NCI-H1105 (cell line): ENCODE measurements at places on chromosomes 11 and 22.
A peak's percentile ranks its signal among the peaks of the same experiment; 100 is the strongest.

- no peak for DNase-seq
Measured at GRCh38 chr22:21726650-21727049, 8.9 kb downstream of the YPEL1 start.

GRCh38 chr22:20428496-20429253 is 8.9 kb downstream of the SCARF2 start:
- DNase-seq = no peak

DNA sequence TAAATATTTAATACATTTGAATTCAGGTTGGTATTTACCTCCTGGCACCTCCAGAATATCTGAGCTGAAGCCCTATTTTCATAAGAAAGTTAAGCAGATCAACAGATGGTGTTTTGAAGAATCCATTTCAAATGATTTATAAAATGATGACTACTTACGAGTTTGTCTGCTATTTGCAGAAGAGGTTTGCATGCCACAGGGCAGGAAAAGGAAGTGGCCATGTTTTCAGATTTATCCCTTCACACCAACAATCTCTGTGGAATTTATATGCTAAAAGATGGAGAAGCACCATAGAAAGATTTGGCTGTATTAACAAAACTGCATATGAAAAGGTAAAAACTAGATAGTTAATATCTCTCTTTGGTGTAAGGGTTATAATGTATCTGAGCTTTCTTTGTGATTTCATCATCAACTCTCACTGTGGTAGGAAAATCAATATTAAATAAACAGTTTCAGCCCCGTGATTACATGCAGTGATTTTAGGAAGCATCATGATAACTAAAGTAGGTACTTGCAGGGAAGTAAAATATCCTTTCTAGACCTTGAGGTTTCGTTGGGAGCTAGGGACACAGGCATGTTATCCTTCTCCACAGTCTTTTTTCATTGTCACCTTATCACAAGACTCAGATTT is 2.6 kb downstream of the BMAL1 start:
- no peak for DNase-seq

GRCh38 chr11:35419830-35420333 is 524 bp upstream of the SLC1A2 start:
- DNase-seq = no peak

- no peak for DNase-seq
Measured at GRCh38 chr11:42329929-42330565, 870.6 kb upstream of the LRRC4C start.

DNA sequence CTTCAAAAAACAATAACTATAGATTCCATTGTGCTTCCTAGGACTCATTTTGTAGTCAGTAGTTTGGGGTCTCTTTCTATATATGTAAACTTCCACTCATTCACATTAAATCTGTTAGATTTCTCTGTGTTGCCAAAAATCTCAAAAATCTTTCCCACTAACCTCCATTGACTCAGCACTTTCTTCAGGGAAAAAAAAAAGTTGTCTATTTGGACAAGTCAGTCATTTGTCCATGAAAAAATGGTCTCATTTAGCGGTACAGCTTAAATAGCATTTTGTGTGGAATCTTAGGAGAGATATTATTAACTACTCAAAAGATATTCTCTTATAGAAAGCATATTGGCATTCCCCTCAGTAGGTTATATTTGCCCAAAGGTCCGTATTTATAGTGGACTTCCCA is 81.9 kb downstream of the PPP2R1B start:
- DNase-seq = no peak

- DNase-seq = no peak
Measured at GRCh38 chr11:2863276-2863618, 22.3 kb downstream of the CDKN1C start.

DNA sequence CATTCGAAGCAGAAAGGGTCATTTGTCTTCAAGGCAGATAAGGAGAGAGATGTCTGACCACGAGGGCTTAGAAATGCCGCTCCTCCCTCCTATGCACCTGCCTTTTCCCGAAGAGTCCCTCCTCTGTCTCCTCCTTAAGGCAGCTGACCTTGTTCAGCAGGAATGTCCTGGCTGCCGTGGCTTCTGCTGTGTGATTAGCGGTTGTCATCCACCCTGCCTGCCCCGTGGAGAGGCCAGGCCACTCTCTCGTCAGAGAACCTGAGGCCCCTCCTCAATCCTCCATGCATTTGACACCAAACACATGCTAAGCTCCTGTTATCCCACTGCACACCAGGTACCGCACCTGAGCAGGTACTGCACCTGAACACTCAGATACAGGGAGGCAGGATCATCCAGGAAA is 834.6 kb downstream of the TBC1D22A start:
- DNase-seq = no peak

DNA sequence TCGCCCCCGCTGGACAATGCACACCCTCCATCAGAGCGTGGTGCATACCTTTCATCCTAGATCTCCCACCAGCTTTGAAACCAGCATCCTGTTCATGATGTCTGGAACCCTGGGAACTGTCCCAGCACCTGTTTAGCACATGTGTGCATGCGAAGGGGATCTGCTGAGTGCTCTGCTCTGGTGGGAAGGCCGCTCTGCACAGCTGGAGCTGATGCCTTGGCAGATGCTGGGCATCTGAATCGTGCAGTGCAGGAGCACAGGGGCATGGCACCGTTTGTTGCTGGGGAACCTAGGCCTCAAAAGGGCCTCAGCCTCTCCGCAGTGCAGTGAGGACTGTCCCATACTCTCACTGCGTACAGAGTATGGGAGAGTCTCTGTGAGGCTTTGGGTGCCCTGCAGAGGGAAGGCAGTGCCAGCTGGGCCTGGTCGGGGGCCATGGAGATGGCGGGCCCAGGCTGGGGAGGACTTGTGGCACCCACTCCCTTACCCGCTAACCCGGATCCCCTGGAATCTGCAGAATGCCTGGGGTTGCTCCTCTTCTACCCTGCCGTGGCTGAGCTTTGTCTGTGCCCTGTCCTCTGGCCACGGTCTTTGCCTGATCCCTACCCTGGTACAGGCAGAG is 72.9 kb upstream of the ATXN10 start:
- DNase-seq = no peak

DNA sequence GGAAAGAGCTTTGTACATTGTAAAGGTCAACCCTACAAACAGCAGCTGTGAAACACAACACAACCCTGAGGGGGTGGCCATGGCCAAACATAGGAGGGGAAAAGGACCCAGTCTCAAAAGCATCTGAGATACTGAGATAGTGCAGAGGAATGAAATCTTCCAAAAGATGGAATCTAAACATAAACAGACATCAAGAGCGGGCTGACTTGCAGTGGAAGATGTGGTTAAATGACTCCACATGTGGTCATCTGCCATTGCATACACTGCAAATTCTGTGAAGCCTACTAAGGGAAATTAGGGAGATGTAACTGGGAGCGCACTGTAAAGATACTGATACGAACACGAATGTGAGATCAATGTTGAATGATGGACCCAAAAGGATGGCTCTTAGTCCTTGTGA is 22.0 kb downstream of the BDNF start:
- DNase-seq = no peak

DNA sequence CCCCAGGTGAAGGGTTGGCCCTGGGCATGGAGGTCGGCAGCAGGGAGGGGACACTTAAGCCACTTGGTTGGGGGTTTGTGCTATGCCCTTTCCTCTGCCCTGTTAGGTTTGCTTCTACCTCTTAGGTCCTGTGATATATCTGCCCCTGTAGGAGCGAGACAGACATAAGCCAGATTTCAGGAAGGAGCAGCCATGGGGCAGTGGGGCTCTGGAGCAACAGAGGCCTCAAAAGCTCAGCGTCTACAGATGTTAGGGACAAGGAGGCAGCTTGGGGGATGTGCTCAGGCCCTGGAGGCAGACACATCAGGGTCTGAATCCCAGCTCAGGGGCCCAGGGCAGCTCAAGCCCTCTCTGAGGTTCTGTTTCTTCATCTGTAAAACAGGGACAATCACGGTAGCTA is 27.2 kb upstream of the KCNQ1OT1 start:
- DNase-seq = no peak

DNA sequence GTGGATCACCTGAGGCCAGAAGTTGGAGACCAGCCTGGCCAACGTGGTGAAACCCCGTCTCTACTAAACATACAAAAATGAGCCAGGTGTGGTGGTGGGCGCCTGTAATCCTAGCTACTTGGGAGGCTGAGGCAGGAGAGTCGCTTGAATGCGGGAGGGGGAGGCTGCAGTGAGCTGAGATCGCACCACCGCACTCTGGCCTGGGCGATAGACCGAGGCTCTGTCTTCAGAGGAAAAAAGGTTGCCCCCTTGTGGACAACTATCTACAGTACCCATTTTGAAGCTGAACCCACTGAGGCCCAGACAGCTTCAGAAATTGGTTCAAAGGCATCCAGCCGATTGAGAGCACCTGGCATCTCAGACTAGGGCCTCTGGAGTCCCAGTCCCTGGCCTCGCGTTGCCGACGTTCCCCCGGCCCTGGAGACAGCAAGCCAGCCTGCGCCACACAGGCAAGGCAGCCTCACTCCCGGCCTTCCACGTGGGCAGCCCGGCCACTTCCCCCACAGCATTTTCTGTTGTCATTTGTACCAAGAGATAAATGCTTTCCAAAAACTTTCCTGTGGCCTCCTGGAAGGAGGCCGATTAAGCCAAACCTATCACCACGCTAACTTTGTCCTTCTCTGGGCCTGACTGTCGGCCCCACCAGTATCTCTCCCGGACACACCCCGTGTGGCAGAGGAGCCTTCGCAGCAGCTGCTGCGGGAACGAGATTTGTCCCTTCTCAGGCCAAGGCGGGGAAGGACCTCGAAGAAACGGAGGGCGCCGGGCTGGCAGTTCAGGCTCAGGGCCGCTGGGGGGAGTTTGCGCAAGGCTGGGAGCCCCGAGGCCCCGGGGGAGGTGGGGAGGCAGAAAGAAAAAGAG is 82.8 kb downstream of the FLI1 start:
- no peak for DNase-seq

DNA sequence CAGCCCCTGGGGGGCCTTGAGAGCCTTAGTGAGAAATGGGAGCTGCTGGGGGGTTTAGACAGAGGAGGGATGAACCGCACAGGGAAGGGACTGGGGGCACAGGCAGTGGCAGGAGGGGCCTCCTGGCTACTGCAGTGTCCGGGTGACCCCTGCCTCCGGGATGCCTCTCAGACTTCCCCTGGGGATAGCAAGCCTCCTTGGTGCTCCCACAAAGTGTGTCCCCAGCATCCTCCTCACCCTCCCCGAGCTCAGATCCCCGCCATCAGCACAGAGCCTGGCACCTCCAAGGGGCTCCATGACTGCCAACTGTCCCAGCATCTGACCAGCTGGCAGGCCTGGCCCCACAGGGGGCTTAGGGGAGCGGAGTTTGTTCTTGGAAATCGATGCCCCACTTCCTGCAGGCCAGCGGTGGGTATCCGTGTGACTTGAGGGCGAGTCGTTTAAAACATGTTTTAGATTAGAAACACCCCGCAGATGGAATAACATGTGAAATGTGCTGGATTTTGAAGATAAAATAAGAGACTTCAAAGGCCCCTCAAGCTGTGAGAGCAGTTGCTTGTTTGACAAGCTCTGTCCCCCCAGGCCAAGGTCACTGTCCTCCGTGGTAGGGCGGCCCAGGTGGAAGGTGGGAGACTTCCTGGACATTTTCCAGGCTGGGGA is 13.5 kb upstream of the FLRT1 start:
- no peak for DNase-seq

GRCh38 chr22:40739721-40740120 is 60.4 kb downstream of the MCHR1 start:
- DNase-seq = no peak

GRCh38 chr22:29663180-29663821 is 56.5 kb upstream of the CABP7 start:
- no peak for DNase-seq

GRCh38 chr22:48366056-48366455 is 1461.6 kb downstream of the BRD1 start:
- no peak for DNase-seq

GRCh38 chr22:24827296-24827695 is 21.3 kb downstream of the SGSM1 start:
- peak; percentile 40 for DNase-seq

- DNase-seq = no peak
Measured at GRCh38 chr11:13152736-13153541, 124.7 kb upstream of the BMAL1 start.

GRCh38 chr22:39939830-39940229 is 20.4 kb upstream of the TMA7B start:
- DNase-seq = no peak

GRCh38 chr11:128324531-128325141 is 262.7 kb downstream of the ETS1 start:
- no peak for DNase-seq

- DNase-seq = no peak
Measured at GRCh38 chr11:110971140-110971539, 258.9 kb upstream of the ARHGAP20 start.

DNA sequence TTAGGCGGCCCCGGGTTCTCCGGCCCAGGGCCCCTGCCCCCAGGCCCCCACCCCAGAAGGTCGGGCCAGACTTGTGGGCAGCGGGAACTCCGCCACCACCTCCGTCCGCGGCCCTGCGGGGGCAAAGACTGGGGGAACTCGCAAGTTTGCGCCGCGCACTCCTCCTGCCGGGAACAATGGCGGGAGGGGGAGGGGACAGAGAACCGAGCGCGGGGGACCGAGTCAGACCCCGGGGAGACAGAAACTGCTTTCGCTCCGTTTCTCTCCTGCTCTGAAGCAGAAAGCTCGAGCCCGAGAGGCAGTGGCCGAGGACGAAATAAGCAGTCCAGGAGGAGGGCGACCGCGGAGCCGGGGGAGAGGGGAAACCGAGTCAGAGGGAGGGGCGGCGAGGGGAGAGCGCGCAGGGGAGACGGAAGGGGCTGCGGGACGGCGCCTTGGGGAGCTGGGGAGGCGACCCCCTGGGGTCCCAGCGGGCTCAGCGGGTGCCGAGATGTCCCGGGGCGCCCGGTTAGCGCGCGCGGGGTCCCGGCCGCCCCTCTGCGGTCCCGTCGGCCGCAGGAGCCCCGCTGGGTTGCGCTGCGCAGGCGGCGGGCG is 555 bp downstream of the TP53I11 start:
- no peak for DNase-seq
